Heart right ventricle (tissue), 16 donors: ENCODE measurements at places on chromosomes 12 and 14. TPM values are rescaled to one million over a fixed set of nuclear protein-coding genes. Genes with fewer than 3 reads are reported as not detected.

The SIX4 gene
- 1.1 TPM for total RNA-seq

The PMCH gene
- not detected for total RNA-seq

The TTC6 gene
- total RNA-seq: not detected

The BATF gene
- total RNA-seq: not detected

The ANKS1B gene
- total RNA-seq: 1.9 TPM

The B3GNT4 gene
- total RNA-seq: not detected
